ENCODE measurements at places on chromosomes 7 and 10.

GRCh38 chr10:59073456-59074053, 102.9 kb upstream of the PHYHIPL start:
- DNase-seq: no peak

DNA sequence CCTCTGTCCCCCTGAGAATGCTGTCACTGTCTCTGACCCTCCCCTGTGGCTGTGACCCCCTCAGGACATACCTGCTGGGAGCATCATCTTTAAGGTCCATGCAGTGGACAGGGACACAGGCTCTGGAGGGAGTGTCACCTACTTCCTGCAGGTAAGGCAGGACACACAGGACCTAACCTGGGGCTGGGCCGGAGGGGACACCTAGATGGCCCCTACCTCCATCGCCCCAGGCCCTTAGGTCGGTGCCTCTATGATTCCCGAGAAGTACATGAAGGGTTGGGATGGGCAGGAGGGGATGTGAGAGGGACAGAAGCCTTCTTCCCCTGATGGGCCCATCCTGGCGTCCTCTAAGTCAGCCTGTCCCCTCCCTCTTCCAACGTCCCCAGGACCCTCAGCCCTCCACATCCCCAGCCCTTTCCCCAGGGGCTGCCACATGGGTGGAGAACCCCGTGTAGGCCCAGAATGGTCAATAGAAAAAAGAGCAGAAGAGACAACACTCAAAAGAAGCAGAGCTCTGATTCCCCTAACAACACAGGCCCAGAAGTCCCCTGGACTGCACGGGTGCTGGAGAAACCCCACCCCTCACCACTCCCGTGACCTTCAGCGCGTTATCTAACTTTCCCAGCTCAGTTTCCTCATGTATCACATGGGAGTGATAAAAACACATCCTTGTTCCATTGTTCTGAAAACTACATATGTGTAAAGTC, 6.4 kb downstream of the CDHR1 start:
- DNase-seq: no peak

DNA sequence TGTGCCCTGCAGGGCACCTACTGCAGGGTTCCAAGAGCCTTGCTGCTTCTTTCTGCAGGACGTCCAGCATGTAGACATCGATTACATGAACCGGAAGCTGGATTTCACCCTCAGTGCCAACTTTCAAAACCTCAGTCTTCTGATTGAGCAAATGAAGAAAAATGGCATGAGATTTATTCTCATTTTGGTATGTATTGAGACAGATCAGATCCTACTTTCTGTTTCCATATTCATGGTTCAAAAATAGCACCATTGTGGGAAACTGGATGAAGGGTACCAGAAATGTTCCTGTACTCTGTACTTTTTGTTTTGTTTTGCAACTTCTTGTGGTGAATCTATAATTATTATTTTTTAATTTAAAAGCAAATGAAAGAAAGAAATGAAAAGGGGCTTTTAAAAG, 64.1 kb downstream of the MGAM2 start:
- no peak for DNase-seq

DNA sequence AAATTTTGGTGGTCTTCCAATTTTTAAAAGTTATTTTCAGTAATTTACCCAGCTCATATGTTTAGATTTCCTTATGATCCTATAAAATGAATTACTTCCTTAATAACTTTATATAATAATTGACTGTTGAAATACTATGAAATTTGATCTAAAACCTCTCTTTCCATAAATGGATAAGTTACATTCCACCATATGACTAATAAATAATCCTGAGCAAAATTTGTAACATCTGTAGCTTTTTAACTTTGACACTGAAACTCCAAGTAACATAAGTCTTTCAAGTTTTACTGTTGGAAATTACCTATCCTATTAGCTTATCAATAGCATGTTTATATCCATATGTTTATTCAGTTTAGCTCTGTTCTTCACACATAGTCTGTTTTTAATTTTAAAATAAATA, 85.3 kb downstream of the HECTD2 start:
- no peak for DNase-seq

DNA sequence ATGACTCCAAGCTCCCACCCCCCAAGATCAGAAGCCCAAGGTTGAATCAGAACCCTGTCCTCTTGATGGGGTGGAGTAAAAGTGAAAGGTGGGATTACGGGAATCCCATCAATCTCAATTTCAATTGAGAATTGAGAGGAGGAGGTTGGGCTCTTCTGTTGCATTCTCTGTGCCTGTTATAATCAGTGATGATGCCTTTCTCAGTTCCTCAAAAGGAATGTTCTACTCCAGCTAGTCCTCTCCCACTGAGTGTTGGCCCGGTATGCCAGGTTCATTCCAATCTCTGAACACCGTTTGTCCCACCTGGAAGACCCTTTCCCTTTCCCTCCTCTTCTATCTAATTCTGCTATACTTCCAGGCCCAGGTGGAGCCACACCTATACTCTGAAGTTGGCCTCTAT, 17.2 kb upstream of the XPNPEP1 start:
- no peak for DNase-seq

GRCh38 chr10:67618116-67618515, 77.9 kb downstream of the CTNNA3 start:
- no peak for DNase-seq

DNA sequence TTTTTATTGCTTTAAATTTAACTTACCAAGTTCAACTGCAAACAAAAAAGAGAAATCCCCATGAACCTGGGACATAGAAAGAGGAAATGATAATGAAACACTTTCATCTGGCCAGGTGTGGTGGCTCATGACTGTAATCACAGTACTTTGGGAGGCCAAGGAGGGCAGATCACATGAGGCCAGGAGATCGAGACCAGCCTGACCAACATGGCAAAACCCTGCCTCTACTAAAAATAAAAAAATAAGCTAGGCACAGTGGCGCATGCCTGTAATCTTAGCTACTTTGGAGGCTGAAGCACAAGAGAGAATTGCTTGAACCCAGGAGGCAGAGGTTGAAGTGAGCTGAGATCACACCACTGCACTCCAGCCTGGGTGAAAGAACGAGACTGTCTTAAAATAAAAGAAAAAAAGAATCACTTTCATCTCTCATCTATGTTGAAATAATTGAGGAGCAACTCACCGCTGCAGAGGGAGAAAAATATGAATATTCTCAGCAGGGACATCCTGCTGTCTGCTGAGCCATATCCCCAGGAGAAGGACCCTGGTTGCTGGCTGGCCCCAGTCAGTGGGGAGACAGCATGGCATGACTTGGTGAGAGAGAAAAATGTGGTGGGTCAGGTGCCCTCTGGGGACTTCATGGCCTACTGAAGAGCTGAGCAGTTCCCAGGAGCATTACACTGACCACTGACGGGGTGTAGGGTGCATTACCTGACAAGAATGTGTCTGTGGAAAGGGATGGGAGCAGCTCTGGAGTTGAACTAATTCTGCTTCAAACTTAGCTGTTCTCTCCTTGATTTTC, 22.8 kb upstream of the TARP start:
- DNase-seq: no peak

DNA sequence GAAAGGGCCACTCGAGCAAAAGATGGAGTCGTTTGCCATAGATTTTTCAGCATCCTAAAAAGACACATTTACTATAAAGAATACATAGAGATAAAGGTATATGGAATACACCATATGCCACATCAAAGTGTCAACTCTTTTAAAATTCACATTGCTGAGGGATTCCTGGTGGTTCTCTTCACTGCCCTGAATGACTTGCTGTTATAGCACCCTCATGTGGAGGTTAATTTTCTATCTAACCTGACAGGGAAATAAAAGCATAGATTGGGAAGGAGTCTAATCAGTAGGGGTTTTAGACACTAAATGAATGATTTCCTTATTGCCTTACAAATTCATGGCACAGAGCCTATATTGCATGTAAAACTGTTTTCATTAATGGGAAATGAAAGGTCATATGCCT, 25.9 kb downstream of the DNAH11 start:
- DNase-seq: no peak

DNA sequence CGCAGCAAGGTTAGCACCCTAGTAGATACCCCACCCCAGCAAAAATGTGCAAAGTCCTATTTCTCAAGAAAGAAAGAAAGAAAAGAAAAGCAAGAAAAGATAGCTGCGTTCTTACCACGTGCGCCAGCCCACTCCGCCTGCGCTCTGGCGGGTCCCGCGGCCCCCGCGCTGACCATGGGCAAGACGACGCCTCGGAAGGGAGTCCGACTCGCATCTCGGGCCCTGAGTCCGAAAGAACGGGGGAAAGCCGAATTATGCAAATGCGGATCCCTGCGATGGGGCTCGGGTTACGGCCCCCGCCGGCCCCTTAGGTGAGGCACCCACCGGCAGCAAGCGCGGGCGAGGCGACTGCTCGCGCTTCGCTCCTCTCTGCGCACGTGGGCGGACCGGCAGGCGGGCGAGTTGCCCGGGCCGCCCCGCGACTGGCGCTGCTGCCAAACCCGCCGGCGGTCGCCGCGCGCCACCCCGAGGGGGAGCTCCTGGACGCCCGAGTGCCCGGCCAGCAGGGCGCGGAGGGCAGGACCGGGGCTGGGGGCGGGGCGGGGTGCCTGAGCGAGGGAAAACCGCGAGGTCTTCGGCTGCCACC, 2.4 kb upstream of the EGR2 start:
- peak; percentile 44 for DNase-seq

GRCh38 chr10:132588301-132589013, 50.9 kb downstream of the INPP5A start:
- DNase-seq: peak; percentile 97

DNA sequence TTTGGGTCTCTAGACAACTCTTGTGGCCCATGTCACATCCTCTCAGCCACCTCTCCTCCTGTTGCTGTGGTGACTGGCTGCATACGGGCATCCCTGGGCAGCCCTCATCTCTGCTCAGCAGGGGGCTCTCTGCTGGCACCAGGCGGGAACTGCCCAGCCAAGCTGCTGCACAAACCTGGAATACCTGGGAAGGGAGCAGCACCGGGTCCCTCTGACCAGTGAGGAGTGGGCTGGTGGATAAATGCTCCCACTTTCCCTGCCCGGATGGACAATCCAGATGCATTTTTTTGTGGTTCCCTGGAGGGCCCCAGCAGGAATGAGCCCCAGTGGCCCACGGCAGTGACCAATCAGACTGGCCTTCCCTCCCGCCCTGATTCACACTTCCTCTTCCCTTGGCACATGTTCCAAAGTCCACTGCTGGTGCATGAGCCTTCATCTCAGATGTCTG, 21.9 kb downstream of the GRID1 start:
- no peak for DNase-seq

DNA sequence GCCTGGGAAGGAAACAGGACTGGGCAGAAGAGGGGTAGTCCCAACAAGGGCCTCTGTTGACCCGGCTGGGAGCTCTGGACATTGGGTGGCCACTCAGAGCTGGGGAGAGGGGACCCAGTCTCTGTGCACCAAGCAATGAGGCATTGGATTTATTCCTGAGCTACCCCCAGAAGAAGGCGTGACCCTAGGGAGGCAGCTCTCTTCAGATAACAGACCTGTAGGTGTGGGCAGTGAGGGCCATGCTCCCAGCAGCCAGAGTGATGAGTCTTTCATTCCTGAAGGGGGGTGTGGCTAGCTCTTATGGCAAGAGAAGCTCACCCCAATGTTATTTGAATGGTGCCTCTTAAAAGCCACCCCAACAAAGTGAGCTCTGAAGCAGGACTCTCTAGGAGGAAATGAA, 20.4 kb downstream of the TEX36 start:
- no peak for DNase-seq

DNA sequence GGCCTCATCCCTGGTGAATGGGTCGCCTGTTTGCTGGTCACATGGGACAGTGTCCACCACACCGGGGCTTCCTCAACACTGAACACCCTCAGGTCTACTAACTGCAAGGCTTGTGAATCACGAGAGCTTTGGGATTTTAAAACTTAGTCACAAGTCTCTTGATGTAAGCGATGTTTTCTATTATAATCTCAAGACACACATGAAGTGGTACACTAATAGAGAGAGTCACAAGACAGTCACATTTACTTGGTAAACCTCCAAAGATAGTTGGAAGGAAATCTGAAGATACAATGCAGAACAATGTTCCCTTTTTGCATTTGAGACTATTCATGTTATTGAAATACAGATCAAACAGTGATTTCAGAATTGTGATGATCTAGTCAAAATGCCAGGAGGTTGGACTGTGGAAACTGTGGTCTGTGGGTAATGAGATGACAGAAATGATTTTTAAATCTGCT, 233.1 kb upstream of the KLF6 start:
- no peak for DNase-seq

All from CD14-positive monocyte (primary cell).